ENCODE measurements at places on chromosomes 7 and 10.

DNA sequence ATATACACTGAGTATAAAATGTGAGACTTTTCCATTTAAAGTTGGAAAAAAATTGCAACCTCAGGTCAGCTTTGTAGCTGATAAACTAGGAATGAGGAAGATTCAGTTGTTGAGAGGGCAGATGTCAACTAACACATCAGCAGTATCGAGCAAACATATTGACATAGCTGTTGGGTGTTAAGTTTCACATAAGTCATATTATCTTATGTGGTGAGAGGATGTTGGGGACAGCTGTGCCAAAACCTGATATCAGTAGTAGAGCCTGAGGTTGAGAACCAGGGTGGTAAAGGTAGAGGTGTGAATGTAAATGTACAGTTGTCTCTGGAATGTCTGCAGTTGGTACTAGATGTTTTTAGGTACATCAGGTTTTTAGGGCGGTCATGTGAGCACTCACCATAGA, 5.0 kb downstream of the ZRANB1 start:
- DNase-seq = no peak

- no peak for DNase-seq
These were observed 349.7 kb downstream of the PTEN start for GRCh38 chr10:88213065-88213605.

GRCh38 chr7:27198138-27198841, 1.6 kb downstream of the HOXA13 start:
- DNase-seq = peak; percentile 32

DNA sequence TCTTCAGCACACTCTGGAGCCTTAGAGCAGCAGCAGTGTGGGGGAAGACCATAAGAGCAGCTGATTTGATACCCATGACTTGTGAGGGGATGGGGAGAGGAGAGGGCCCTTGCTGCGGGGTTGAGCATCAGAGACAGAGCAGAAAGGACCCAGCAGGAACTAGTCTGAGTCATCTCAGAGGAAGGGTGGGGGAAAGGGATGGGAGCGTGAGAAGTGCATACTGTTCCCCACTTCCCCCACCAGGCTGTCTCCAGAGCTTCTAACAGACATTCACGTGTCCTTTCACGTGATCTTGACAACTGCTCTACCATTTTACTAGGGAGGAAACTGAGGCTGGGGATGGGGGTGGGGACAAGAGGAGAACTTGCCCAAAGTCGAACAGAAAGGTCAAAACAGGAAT, 38.7 kb downstream of the FAM241B start:
- no peak for DNase-seq

GRCh38 chr10:119770928-119771327, 45.1 kb downstream of the INPP5F start:
- no peak for DNase-seq

DNA sequence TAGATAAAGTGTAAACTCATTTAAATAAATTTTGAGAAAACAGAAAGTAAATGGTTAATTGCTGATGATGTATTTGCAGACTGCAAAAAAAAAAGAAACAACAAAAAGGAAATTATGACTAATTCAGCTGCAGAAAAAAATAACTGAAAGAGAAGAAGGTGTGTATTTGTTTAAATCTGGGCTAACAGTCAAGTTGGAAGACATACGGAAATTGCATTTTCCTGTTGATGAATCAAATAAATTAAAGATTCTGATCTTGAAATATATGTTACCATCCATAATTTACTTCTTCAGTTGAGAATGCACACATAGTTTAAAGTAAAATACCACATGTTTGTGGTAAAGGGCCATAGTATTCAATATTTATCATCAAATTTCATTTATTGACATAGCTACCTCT, 19.3 kb upstream of the ING3 start:
- DNase-seq = no peak

DNA sequence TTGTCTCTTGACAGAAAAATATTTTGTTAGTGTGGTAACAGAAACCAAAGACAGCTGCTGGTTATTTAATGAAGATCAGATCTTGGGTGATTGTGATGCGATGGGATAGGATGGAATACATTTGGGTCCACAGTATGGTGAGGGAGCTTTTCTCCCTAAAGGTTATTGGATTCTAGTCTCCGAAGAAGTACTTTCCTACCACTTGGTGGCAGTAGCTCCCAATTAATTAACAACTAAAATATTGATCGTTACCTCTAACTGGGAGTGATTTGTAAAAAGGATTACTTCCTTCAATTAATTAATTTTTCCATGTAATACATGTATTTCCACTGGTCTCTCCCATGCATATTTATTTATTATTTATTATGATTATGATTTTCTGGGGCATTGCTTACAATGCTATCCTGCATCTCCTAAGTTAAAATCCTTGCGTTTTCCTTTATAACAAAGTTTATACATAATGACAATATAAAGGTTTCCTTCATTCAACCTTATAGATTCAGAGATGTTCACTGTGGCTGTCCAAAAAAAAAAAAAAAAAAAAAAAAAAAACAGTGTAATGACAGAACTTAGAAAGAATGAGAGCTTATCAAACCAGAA, 25.6 kb downstream of the TMEM196 start:
- DNase-seq = no peak

GRCh38 chr10:1546431-1547110, 190.8 kb downstream of the ADARB2 start:
- no peak for DNase-seq

GRCh38 chr10:97399843-97400545, 1.1 kb downstream of the RRP12 start:
- no peak for DNase-seq

DNA sequence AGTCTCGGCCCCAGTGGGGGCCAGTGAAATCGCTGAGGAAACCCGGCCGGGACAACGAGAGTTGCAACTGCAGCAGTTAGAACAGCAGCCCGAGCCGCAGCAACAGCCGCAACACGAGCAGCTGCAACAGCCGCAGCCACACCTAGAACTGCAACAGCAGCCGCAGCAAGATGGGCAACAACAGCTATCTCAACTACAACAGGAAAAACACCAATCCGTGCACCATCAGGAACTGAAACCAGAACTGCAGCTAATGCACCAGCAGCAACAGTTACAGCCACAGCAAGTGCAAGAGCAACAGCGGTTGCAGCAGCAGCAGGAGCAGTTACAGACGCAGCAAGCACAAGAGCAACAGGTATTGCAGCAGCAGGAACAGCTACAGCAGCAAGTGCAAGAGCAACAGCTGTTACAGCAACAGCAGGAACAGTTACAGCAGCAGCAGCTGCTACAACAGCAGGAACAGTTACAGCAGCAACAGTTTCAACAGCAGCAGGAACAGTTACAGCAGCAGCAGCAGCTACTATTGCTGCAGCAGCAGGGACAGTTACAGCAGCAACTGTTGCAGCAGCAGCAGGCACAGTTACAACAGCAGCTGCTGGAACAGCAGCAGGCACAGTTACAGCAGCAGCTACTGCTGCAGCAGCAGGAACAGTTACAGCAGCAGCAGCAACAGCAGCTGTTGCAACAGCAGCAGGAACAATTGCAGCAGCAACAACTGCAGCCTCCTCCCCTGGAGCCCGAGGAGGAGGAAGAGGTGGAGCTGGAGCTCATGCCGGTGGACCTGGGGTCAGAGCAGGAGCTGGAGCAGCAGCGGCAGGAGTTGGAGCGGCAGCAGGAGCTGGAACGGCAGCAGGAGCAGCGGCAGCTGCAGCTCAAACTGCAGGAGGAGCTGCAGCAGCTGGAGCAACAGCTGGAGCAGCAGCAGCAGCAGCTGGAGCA, 6.1 kb downstream of the ZNF853 start:
- no peak for DNase-seq

DNA sequence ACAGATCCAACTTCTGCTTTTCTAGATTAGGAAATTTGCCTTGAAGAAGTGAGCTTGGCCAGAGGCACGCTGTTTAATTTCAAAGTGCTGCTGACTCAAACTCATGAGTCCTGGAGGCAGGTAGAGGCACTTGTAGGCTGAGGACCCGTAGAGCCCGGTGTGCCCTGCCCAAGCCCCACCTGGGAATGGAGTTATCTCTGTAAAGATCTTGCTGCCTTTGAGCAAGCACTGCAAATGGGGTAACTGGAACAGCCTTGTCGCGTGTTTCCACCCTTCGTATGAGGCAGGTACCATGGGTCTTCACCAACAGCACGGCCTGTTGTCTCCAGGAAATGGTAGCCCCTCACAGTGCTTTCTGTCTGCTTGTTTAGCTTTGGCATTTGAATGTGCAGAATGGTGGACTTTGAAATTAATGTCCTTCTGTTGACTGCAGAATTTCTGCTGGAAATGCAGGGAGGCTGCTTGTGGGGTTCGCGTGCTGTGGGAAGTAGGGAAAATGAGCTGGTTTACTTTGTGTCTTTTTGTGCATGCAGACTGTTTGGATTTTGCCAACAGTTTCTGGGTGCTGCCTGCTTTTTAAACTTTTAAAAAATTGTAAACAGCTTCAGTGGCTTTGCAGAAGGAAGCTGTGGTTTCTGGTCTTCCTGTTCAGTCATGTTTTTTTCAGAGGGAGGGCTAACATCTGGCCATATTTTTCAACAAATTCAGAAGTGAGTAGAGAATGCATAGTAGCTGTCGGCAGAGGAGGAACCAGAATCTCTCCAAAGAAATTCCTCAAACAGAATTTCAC, 27.2 kb downstream of the CCM2 start:
- peak; percentile 56 for DNase-seq
